Jurkat, Clone E6-1 (cell line): ENCODE measurements at places on chromosomes 7 and 10.

DNA sequence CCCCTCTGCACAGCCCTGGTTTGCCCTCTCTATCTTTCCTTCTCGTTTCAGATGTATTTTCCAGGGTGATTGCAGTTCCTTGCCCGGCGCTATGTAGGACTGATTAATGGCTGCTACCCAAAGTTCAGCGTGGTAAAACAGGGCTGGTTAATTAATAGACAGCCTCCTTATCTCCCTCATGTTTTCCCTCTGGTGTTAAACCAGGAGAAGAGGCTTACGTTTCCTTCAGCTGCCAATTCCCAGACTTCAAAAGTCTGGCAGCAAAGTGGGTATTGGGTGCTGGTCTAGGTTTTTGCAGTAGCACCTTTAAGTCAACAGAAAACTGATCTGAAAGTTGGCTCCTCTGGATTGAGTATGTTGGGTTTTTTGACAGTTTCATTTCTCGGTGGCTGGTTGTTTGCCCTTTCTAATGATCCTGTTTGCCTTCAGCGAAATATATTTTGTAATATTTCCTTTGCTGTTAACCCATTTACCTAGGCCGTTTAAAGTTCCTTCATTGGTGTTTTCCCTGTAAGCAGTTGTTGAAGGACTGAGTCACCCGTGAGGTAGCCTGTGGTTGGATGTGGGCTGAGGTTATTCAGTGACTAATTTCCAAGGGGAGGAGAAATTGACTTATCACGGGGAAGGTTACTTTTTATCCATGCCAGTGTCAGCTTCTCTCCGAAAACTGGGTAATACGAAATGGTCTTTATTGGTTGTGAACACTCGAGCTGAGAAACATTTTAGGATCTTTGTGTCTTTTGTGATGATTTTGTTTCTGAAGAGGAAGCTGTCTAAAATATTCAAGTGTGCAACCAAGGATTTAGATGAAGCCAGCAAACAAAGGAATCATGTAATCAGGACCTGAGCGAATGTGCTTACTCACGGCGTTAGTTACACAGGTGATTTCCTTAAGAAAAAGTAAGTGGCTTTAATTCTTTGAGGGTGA, 257.2 kb downstream of the KIAA1217 start:
- no peak for DNase-seq

DNA sequence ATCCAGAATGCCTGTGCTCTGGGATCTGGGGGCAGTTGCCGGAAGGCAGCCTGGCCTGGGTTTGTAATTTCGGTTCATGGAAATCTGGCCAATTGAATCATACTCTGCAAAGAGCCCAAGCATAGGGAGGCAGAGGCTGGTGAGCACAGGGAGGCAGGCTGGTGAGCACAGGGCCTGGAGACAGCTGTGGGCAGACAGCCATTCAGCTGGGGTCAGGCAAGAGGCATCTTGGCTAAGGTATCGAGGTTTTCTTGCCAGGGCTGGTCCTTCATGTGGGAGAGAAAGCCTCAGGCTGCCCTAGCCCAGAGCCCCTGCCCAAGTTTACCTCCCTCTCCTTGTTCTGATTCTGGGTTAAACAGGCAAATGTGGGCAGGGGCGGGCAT, 63.7 kb upstream of the BAIAP2L1 start:
- DNase-seq, result no peak

GRCh38 chr7:7408001-7408770, 127.5 kb downstream of the COL28A1 start:
- DNase-seq, result no peak

- DNase-seq, result no peak
These were observed 274.0 kb downstream of the DNAJB6 start for GRCh38 chr7:157610671-157611295.

DNA sequence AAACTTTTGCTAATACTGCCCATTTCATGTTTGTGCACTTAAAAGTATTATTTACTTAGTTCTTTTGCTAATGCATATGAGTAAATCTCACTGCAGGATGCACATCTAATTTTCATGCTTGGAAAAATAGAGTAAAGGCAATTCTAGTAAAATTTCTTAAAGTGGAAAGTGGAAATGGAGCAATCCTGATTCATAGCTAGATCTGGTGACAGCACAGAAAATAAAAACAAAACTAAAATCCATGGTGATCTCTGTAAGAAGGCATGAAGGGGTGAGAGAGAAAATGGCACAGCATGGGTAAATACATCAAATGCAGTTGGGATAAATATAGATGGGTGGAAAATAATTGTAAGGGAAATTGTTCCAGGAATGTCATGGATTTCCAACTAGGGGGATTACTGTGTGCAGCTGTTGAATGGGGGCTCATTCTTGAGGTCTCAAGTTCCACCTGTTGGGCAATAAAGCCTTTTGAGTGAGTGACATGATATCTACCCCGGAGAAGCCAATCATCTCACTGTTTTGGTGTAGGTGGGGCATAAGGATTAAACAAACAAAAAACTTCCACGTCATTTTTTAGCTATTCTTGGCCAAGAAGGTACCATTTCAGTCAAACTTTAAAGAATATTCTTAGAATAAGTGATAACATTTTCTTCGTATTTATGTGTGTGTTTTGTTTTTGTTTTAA, 1.7 kb upstream of the MCU start:
- no peak for DNase-seq

DNA sequence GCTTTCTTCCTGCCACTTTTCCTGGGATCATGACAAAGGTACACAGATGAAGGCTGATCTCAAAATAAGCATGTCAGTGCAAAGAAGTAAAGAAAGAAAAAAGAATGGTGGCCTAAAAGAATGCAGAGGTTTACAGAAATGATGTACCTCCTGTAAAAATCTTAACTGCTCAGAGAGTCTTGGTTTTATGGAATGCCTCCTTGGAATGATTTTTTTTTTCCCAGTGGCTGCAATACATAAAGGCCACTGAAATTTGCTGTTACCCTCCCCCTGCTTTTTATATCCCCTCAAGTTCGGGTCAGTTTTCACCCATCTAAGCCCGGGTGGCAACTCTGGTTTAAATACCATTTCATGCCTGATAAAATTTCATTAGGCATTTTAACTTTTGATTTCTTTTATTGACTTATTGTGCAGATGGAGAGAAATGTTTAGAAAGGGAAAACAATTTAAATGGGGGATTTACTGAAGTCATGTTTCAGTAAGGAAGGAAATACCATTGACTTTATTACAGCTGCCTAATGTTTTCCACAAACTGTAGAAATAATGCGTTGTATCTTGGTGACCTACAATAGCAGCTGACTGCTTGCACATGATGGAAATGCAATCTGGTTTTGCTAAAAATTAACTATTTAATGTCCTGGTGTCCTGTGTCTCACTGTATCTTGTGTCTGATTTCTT, 102.5 kb downstream of the SAMD9 start:
- no peak for DNase-seq

GRCh38 chr10:49831352-49832035, 69.4 kb upstream of the OGDHL start:
- no peak for DNase-seq

DNA sequence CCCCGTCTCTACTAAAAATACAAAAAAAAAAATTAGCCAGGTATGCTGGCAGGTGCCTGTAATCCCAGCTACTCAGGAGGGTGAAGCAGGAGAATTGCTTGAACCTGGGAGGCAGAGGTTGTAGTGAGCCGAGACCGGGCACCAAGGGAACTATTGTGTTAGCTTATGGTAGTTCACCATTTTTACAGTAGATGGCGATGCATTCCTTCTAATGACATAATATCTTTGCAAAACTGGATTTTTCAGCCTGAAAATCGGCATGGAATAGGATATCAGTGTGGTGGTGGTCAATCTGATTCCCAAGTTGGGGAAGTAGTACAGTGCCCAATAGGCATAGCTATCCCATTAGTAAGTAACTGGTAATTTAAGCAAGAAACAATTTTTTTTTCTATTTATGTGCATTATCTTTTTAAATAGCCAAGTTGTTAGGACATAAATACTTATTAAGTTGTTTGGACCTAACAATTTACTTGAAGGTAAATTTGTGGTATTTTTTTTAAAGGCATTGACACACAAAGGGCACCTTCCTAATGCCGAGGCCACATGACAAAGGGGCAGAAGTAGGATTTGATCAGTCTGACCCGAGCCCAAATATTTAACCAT, 17.6 kb upstream of the IMPDH1 start:
- peak; percentile 50 for DNase-seq

GRCh38 chr10:12348870-12349628, at the start of gene CAMK1D:
CAMK1D (plus strand) TSS chr10:12349547.
- DNase-seq, result peak; percentile 83

- DNase-seq, result no peak
These were observed 50.0 kb upstream of the PDK4 start for GRCh38 chr7:95646350-95646749.

DNA sequence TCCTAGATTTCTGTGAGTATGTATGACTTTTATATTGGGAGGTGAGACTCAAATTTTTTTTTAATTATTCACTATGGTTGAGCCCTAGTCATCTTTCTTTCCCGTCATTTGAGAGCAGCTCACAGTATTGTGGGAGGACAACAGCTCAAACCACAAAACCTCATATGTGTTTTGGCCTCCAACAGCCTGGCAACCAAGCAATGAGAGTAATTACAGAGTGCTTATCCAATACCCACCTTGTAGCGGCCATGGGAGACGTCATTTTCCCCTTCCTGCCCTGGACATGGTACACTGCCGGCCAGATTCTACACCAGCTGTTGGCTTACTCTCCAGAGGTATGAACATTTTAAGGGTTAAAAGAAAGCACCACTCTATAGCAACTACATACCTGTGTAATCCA, 49.1 kb downstream of the DOCK4 start:
- DNase-seq, result no peak

DNA sequence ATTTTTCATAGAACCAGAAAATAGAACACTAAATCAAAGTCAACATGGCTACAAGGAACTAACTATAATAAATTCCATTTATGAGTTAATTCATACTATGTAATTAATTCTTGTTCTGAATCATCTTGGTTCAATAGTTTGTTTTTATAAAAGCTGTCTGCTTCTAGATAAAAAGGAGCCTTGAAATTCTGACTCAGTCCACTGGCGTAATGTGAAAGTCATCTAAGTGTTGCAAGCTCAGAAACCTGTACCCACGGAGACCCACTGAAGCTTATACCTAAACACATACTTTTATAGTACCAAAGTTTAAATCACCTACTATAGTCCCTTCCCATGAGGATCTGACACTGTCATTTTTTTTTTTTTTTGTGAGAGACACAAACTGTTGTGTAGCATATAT, 489.4 kb downstream of the SEMA3D start:
- no peak for DNase-seq

DNA sequence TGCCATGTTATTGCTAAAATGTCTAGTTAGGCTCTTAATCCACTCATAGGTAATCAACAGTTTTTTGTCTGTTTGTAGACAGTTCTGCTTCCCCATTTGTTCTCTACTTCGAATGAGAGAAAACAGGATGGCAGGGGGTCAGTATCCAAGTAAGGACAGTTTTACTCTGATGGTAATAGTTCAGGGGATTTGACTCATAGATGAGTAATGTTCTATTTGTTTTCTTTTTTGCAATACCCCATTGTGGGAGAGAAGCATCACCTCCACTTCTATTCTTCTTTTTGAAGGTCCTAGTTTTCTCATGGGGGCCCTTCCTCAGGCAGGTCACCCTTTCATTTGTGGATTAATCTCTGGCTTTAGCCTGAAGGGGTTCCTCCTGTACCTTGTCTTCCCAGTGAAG, 13.9 kb downstream of the PCLO start:
- DNase-seq, result no peak

GRCh38 chr10:58278274-58278961, 9.5 kb downstream of the CISD1 start:
- no peak for DNase-seq

DNA sequence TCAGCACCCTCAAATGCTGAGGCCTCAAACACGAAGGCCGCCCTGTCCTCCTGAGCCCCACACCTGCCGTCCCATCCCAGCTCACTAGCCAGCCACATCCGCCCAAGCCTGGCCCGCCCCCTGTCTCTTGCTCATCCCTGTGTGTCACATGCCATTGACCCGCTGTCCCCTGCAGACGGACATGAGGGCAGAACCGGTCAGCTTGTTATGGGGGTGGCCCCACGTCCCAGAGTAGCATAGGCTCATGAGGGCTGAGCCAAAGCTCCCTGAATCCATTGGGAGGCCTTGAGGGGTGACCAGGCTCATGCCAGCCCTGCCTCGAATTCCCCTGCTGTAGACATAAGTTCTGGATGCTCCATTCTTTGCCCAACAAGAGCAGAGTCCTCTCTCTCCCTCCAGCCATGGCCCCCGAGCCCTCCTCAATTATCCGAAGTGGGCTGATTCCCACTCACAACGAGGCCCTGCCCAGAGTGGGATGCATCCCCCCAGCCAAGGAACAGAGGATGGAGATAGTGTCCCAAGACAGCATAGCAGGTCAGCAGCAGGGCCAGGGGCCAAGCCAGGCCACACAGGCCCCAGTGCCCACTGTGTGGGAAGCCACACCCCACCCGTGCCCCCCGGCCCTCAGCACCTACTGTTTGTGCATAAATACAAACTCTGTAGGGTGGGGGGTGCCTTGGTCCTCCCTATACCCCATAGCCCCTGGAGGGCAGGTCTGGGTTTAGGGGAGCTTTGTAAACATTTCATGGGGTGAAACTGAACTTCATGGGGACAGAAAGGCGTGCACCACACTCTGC, 42.1 kb downstream of the EBF3 start:
- no peak for DNase-seq

DNA sequence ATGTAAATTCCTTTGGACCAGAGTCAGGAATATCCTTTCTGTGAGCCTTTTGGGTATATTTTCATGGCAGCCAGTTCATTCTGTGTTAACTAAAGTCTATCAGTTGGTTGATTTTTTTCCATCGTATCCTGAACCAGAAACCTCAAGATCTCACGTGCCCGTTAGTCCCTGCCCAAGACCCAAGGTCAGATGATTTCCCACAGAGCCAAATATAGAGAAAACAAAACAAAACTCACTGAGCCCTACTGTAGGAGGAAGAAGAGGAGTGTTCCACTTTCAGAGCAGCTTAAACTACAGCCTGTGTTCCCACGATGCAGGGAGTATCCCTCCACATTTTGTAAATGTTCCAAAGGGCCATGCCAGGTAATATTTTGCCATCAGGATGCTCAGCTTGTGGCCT, 96.0 kb upstream of the ADO start:
- no peak for DNase-seq

DNA sequence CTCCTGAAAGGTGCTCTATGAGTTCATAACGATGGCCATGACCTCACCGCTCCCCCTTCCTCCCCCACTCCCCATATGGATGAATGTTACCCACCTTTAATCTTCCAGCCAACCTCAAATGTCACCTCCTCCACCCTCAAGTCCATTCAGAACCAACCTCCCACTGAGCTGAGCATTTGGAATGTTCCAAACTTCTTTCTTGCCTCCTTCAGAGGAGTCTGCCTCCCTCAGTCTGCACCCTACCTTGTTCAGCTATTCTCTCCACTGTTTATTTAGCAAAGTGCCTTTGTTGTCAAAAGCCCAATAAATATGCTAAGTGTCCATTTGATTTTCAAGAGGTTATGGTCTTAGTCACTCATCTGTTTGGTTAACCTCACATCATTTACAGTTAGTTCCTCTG, 22.9 kb upstream of the MTPAP start:
- no peak for DNase-seq
